ENCODE measurements at places on chromosomes 11 and 22.

GRCh38 chr22:22358686-22359085 lies 114.1 kb downstream of the VPREB1 start:
- DNase-seq: no peak

GRCh38 chr22:45248832-45249561 lies 8.3 kb upstream of the KIAA0930 start:
- no peak for DNase-seq

GRCh38 chr11:72511393-72512047 lies 77.2 kb upstream of the CLPB start:
- DNase-seq: no peak

DNA sequence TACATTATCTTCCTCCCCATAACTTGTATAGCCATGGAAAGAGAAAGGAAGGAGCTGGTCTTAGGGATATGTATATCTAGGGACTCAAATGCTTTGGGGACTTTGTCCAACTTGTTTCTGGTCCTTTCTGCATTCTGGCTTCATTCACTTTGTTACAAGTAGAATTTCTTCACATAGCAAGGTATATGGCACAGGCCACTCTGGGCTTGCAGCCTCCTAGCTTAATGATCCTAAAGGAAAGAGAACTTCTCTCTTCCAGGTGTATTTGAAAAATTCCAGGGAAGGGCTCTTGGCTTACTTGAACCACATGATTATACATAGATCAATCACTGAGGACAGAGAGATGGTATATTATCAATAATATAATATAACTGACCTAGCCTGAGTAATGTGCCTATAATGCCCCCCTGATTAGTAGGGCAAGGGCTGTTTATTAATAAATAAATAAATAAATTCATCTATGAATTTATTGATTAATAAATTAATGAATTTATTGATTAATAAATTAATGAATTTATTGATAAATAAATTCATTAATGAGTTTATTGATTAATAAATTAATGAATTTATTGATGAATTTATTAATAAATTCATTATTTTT lies 48.2 kb upstream of the CEP295 start:
- DNase-seq: no peak

DNA sequence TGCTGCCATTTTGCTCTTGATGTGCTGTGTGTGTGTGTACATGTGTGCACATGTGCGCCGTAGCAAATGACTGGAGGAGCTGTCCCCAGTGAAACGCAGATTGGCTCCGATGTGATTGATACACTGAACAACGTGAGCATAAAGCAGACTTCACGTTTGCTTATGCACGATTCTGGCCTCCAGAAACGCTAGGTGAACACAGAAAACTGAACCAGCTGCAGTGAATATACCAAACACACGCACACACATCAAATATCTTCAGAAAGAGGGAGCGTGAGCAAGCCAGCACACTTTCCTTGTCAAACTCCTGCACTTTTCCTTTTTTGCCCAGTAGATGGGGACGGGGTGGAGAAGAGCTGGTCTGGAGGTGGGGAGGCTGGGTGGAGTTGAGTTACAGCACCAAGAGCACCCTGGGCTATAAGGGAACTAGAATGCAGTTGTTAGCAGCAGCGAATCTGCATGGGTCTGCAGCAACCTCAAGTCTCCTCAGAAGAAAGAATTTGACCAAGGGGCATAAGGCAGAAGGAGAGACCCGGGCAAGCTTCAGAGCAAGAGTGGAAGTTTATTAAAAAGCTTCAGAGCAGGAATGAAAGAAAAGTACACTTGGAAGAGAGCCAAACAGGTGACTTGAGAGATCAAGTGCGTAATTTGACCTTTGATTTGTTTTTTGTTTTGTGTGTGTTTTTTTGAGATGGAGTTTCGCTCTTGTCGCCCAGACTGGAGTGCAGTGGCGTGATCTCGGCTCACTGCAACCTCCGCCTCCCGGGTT lies 77.8 kb upstream of the CADM1 start:
- no peak for DNase-seq

DNA sequence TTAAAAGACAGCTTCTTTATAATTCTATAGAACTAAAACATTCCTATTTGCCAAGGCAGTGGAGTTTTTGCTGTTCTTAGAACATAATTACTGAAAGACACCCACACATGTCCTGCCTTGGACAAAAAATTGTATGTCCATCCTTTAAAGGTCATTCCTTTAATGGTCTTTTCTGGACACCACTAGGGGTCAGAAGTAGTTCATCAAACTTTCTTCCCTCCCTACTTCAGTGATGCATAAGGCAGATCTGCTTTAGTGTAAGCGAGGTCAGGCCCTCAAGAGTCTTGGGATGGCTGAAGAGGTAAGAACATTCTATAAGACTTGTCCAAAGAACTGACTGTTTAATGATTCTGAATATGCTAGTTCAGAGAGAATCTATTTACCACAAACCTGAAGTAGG lies 4.3 kb upstream of the OR51V1 start:
- no peak for DNase-seq

DNA sequence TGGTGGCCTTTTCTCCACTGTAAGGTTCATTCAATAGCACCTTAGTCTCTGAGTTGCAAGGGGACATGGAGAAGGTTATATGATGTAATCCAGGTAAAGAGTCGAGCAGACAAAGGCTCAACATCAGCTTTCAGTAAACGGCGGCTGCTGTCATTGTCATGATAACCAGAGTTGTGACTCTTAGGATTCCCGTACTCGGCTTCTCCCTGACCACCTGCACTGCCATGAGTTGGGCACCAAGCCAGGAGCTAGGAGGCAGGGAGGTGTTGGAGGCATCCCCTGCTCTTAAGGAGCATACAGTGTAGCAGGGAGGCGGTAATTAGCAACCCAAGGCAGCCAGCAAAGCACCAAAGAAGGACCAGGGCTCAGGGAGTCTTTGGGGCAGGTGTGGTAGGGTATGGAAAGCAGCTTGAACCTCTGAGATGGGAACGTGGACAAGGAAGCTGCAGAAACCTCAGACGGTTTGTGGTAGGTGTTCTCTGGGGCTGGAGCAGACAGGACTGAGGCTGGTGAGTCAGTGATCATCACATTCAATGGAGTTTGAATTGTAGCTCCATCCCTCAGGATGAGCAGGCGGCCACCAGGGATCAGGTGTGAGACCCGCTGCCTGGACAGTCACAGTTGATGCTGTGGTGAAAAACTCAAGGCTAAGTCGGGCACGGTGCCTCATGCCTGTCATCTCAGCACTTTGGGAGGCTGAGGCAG lies 31.7 kb downstream of the LIF start:
- no peak for DNase-seq

DNA sequence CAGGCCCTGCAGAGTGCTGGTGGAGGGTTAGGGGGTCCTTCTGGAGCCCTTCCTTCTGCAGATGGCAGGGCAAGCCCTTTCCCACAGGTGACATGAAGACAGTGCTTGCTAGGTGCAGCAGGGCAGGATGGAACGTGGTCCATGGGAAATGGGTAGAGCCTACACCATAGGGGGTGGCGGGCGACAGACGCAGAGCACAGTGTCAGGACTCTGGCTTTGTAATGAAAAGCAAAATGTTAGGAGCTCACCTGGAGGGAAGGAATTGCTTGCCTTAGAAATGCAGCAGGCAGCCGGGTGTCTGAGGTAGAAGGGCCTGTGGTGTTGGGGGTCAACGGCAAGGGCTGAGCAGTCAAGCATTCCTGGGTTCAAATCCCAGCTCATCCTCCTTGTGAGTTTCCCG lies 54.9 kb downstream of the ARHGAP8 start:
- DNase-seq: no peak

Data from activated gamma-delta T cell treated with anti-CD3 and anti-CD28 coated beads, Interleukin-2, amount 50 U/mL, for 16 hours (primary cell).